ENCODE measurements at places on chromosomes 11 and 22.

DNA sequence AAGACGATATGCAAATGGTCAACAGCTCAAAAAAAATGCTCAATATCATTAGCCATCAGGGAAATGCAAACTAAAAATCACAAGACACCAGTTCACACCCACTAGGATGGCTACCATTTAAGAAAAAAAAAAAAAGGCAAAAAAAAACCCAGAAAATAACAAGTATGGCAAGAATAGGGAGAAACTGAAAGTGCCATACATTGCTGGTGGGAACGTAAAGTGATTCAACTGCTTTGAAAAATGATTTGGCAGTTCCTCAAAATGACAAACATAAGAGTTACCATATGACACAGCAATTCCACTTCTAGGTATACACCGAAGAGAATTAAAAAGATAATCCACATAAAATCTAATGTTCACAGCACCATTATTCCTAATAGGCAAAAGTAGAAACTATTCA, 47.5 kb downstream of the PICALM start:
- no peak for DNase-seq

DNA sequence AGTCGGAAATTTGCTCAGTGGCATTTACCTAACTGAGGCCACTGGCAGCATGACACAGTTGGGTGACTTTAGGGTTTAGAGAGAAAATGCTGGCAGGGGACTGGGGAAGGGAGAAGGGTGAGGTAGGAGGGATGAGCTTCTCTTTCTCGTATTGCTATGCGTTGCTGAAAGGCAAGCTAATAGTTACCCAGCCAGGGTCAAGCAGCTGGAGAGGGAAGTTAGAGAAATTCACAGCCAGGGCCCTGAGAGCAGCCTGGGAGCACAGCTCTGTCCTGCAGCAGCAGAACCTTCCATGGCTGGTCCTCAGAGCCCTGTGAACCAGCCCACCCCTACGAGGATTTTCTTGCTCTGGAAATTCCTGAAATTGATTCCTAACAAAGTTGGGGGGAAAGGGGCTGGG, 679.6 kb downstream of the NTM start:
- DNase-seq, result no peak

- no peak for DNase-seq
These were observed 146.5 kb downstream of the OPCML start for GRCh38 chr11:133385781-133386180.

GRCh38 chr11:123558536-123559315, 95.7 kb downstream of the SCN3B start:
- DNase-seq, result no peak

DNA sequence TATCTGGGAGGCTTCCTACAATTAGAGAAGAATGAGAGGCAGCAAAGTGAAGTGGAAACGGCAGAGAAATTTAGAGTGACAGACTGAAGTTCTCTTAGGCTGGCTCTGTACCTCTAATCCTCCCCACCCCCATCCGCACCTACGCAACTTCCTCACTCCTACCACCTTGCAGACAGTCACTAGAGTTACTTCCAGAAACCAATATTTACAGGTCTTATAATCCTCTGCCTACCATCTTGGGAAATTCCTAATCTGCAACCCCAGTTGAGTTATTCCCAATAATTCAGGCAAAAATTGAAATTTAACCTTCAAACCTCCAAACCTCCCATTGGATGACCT, 71.7 kb downstream of the PAK1 start:
- no peak for DNase-seq

GRCh38 chr11:90700789-90701439, 478.1 kb upstream of the CHORDC1 start:
- DNase-seq, result no peak

- DNase-seq, result no peak
These were observed 51.5 kb upstream of the HORMAD2 start for GRCh38 chr22:30028731-30029130.

GRCh38 chr22:48782326-48782725, 1045.3 kb downstream of the BRD1 start:
- DNase-seq, result no peak

GRCh38 chr11:128691802-128692752, 1.8 kb upstream of the FLI1 start:
- DNase-seq, result no peak

Data from HEK293T (cell line).